Suprapubic skin (tissue), 4 donors: ENCODE measurements at places on chromosomes 1 and 21.

- no peak for DNase-seq
Measured at GRCh38 chr1:3011127-3011526, 10.1 kb upstream of the ACTRT2 start.

DNA sequence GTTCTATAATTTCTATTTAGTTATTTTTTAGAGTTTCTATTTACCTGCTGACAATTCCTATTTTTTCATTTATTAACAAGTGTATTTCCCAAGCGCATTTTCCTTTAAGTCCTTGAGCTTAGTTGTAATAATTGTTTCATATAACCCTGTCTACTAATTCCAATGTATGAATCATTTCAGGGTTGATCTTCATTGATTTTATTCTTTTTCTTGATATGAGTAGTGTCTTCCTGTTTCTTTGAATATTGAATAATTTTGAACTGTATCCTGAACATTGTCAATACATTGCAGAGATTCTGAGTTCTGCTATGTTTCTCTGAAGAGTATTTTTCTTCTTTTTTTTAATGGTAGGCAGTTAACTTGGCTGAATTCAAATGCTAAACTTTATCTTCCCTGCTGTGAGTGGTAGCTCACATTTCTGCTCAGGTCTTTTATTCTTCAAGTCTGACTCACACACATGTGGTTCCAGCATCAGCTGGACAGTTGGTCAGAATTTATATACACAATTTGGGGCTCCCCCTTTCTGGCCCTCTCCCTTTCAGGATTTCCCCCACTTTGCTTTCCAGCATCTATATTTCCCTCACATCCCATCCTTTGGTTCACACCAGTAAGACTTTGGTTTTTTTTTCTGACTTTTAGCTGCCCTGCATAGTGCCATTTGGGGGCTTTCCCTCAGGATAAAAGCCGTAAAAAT, 54.4 kb upstream of the WDR26 start:
- no peak for DNase-seq

DNA sequence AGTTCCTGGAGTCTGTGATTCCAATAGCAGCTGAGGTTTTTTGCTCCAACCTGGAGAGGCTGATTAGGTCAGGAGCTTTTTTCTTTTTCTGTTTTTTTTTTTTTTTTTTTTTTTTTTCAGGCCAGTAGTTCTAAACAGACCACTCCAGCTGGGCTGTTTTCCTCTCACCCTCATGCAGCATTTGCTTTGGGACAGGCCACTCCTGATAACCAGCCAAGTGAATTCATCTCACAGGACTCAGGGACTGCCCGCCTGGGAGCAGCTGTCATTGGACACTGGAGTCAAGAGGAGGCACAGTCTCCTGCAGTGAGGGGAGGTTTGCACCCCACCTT, 22.9 kb downstream of the PLXNA2 start:
- no peak for DNase-seq

- no peak for DNase-seq
Measured at GRCh38 chr1:41051022-41051421, 29.5 kb upstream of the SLFNL1 start.

GRCh38 chr1:193221651-193222050, 35.2 kb upstream of the B3GALT2 start:
- no peak for DNase-seq

DNA sequence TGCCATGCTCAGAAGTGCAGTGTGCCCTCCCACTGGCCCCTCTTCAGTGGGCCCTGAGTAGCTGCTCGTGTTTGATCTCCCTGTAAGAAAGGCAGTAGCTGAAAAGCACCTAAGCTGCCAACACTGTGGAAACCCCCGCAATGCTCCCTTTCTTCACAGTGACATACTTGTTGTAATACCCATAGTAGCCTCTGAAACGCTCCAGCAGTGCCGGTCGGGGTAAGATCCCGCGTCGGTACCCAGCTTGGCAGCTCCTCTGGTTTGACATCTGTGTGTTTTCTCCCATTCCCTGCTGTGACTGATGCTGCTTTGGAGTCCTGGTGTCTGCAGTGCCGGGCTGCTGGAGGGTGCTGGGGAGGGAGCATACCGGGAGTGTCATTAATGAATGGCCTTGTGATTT, 3.6 kb downstream of the CHAF1B start:
- DNase-seq: peak; percentile 64

DNA sequence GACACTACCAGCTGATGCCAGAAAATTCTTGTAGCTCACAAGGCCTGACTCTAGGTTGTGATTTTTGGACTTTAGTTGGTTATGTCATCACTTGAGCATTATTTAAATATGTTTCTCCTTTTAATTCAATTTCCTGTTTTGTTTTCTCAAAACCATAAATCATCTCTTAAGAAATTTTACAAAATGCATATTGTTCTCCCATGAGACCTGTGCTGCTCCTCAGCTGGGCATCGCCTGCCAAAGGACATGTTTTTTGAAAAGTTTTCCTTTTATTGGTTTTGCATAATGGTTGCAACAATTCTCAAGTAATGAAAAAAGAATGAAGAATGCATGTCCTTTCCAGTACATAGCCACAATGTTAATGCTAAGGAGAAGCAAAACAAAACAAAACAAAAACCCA, 204.7 kb upstream of the LYPLAL1 start:
- DNase-seq: no peak

GRCh38 chr1:84225646-84226045, 75.9 kb upstream of the SAMD13 start:
- DNase-seq: no peak

DNA sequence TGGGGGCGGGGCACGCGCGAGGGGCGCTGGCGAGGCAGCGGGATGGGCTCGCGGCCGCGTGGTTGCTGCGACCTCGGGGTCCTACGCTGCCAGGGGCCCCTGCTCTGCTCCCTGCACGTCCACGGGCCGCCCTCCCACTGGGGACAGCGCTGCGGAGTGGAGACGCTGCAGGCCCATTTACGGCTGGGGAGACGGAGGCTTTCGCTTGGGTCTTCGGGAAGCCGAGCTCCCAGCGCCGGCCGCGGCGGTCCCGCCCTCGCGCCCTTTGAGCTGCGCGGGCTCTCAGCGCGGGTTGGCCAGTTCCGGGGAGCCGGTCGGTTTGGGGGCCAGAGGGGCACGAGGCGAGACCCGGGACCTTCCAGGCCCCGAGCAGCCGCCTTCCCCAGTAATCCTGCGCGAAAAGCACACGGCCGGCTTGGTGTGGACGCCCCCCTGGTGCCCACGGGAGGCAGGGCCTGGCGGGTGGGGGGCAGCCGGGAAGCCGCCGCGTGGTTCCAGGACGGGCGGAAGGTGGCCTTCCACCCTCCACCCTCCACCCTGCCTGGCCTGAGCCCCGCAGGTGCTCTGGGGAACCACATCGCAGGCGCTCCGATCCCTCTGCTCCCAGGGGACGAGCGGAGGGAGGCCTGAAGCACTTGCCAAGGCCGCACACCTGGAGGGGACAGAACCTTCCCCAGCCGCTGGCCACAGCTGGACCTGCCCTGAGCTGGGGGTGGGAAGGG, 570 bp upstream of the PEX10 start:
- peak; percentile 75 for DNase-seq

DNA sequence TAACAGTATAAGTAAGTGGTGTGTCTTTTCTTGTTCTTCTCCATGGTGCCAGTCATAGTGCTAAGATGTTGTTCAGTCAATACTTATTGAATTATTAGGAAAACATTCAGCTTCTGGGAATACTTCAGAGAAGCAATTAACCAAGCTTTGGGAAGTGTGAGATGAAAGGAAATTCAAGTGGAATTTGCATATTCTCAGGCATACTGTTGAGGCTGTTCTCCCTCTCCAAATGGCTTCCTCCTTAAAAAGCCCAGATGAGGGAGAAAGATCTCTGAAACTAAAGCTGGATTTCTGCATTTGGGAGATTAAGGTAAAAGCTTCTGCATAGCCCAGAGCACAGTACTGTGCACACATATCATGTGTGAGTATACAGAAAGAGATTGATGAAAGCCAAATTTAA, 73.4 kb downstream of the MACF1 start:
- no peak for DNase-seq

DNA sequence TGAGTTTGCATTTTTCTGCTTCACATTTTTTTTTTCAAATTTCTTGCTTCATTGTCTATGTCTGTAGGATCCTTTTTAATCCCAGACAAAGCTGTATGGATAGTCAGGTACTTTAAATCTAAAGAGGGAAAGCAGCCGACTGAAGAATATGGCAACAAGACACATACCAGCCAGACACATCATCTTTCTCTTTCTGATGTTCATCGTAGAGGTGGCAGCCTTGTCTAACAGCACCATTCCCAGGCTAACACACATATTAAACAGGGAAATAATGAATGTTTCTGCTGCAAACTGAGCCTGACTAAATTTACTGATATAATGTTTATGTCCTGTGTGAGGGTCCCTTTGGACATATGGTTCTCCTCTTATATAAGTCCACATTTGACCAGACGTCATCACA, 3.7 kb upstream of the TEKT2 start:
- DNase-seq: no peak

DNA sequence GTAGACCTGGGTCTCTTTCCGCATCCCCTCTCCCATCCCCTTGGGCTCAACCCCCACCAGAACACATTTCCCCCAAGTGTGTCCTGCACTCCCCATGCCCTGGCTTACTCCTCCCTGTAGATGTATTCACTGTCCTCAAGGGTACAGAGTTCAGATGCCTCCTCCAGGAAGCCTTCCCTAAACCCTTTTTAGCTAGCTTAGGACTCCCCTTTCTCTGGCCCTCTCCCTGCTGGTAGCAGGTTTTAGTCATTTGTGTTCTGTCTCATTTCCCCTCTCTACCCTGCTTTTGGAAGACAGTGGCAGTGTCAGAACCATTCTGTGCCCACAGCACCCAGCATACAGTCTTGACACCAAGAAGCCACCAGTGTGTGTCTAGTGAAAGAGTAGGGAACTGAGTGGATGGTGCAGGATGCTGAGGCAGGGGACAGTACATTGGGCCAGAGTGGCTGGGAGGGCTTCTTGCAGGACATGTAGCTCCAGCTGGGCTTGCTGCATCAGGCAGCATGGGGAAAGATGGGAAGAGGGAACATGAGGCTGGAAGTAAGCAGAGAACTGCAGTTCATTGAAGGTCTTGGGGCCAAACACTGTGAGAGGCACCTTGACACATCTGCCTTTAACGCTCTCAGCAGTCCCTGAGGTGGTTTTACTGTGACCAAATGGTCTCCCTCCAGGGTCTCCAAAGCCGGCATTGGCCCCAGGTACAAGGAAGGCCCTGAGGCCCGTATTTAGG, 2.5 kb downstream of the FOXO6 start:
- DNase-seq: no peak
